Activated CD8-positive, alpha-beta memory T cell treated with anti-CD3 and anti-CD28 coated beads for 4 hours (primary cell): ENCODE measurements at places on chromosomes 7 and 10.

GRCh38 chr7:122944682-122945303 lies 50.7 kb downstream of the TAS2R16 start:
- no peak for DNase-seq

- no peak for DNase-seq
These were observed 94.9 kb downstream of the TMEM130 start for GRCh38 chr7:98774884-98775283.

DNA sequence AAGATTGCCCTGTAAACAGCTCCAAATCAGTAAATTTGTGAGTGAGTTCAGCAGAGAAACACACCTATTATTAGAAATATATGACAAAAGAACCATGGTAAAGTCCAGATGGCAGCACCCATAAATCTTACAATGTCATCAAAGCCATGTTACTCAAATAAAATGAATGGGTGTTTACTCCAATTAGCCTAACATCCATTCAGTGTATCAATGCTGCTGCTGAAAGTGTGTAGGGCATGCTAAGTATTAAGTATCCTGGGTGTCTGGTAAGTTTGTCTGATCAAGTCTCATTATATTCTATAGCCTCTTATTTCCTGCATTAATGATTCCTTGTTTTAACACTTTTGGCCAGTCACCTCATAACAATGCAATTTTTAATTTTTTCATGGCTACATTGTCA lies 185.5 kb upstream of the STEAP4 start:
- DNase-seq = no peak

DNA sequence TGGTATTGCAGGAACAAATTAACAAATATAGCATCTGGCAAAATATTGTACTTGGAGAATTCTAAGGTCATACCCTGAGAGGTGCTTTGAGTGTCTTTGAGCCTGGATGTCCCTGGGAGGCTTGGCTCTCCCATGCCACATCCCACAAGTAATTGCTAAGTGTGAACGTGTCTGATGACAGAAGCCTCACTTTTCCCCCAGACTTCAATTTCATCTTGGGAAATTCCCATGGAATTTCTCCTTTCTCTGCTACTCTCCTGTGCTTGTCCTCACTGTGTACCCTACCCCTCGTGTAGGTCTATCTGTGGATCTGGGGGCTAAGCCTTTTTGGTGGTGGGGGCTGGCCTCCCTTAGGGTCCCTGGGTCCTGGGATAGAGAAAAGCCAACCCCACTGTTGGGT lies 293.3 kb downstream of the TCF7L2 start:
- DNase-seq = no peak

GRCh38 chr10:69961881-69962745 lies 90.5 kb upstream of the MACROH2A2 start:
- no peak for DNase-seq

GRCh38 chr7:121138262-121138933 lies 149.9 kb downstream of the CPED1 start:
- no peak for DNase-seq

DNA sequence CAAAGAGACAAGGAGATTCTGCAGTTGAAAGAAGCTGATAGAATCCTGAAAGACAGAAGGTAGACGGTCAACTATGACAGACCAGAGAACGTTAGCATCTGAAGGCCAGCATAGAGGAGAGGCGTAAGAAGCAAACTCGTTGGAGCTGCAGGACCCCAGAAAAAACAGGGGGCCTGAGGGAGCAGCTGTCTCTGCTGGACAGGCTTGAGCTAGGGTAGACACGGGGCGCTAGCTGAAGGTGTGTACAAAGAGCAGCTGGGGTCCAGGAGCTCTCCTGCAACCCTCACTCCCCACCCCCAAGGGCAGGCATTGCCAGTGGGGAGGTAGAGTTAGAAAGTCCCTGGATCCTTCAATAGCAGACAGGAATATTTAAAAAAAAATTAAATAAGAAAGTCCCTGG lies 14.6 kb upstream of the GDI2 start:
- DNase-seq = no peak
